ENCODE measurements at places on chromosomes 16 and 17.

- DNase-seq, result no peak
Observed at GRCh38 chr16:58815181-58815888, 81.2 kb upstream of the GOT2 start.

- no peak for DNase-seq
Observed at GRCh38 chr16:18792836-18793433, 2.8 kb upstream of the RPS15A start.

DNA sequence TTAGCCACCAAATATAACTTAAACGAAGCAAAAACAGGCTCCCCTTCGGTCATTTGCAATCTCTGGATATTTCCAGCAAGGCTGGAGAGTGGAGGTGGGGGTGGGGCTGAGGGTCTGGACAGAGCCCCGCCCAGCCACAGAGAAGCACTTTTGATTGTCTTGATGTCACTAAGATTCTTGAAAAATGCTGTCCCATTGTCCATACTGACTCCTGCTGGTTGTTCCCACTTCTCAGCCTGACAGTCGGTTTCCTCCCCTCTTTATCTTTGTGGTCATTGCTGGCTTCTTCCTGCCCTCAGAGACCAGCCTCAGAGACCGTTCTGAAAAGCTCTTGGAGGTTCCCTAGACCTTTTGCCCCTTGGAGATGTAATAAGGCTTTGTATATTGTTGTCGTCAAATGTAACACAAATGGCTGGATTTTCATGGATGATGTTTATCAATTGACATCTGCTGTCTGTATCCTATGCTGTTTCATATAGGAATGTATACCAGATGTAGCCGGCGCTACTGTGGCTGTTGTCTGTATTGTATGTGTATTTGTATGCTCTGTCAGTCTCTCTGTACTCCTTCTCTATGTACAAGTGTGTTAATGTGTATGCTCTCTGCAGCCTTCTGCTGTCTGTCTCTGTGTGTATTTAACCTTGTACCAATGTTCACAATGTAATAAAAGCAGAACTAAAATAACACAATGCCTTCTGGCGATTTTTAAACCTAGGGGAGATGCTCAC is 94.8 kb upstream of the DNAH9 start:
- DNase-seq, result no peak

DNA sequence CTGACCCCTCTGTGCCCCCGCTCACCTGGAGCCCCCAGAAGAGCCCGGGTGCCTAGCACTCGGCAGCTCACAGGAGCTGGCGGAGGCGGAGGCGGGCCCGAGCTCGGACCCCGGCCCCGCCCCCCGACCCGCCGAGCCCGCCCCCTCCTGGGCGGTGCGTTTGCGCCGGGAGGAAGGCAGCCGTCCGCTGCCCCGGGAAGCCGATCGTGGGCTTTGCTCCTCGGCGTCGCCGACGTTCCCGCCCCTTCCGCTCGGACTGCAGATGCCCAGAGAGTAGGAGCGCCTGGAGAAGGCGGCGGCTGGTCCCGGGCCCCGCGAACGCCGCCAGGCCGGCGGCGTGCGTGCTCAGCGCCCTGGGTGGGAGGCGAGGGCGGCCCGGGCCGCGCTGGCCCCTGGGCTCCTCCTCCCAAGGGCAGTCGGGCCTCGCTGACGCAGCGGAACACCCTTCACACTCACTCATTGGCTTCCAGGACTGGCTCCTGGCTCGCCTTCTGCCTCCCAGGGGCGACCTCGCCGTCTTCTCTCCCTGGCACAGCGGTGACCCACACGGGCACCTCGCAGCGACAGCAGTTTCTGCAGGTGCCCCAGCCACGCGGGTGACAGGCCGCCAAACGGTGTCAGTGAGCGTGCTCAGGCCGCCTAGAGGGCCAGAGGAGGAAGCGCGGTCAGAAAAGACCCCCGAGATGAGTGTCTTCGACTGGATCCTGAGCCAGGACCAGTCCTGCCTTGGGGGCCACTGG is at the start of gene PLSCR3:
TSS of gene PLSCR3 (minus strand) at position 74 of the 740 bp plus-strand sequence. CDS start 415 bp downstream, outside the sequence.
- DNase-seq, result peak; percentile 80

DNA sequence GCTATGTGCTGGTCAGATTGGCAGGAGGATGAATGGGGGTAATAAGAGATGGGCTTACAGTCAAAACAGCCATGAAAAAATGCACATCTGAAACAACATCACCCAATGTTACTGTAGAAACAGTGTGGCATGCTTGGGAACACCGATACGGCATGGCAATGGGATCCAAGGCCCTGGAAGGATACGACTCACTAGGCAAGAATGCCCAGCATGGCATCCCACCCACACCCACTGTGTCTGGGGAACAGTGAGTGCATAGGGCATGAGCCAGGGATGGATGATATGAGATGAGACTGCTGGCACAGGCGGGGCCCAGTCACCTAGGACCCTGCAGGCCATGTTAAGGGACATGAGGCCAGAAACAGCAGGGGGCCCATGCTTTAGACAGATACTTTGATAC is 11.5 kb downstream of the TRIM25 start:
- no peak for DNase-seq

DNA sequence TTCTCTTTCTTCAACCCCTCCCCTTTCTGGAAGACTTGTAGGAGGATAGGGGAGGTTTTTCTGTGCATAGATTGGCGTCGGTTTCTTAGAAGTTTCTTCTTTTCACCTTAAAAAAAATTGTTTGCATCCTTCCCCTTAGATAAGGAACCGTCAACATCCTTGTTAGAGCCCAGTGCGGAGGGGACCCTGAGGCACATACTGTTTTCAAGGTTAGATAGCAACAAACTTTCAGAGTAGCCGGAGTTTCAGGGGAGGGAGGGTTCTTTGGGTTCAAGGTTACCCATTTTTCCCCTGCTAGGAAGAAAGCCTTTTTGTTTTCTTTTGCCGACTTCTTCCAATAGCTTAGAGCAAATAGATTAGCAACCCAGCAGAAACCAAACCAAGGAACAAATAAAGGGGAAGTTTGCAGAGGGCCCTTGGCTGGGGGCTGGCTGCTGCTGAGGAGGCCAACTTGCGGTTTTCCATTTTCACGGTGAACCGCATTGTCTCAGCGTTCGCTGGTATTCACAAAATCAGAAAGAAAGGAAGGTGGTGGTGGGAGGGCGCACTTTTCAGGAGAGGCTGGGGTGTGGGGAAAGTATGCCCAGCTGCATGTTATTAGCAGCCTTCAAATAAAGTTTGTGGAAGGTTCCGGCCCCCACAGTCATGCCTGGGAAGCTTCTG is 28.8 kb downstream of the MSI2 start:
- no peak for DNase-seq

DNA sequence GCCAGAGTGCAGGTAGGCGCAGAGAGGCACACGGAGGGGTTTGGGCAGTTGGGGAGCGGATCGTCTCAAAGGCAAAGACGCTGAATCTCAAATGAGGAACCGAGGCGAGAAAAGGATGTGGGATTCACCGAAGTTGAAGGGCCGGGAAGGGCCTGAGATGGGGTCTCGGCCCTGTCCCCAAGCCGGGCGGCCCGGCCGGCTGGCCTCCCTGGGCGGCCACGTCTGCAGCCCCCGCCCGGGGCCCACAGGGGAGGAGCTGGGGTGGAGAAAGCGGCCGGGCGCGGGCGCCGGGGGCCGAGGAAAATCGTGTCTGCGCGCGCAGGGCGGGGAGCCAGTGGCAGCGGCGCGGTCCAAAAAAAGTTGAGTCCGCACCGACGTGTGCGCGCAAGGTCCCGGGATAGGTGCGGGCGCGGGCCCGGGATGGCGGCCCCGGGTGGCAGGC is 458 bp downstream of the SLC12A4 start:
- DNase-seq, result no peak

DNA sequence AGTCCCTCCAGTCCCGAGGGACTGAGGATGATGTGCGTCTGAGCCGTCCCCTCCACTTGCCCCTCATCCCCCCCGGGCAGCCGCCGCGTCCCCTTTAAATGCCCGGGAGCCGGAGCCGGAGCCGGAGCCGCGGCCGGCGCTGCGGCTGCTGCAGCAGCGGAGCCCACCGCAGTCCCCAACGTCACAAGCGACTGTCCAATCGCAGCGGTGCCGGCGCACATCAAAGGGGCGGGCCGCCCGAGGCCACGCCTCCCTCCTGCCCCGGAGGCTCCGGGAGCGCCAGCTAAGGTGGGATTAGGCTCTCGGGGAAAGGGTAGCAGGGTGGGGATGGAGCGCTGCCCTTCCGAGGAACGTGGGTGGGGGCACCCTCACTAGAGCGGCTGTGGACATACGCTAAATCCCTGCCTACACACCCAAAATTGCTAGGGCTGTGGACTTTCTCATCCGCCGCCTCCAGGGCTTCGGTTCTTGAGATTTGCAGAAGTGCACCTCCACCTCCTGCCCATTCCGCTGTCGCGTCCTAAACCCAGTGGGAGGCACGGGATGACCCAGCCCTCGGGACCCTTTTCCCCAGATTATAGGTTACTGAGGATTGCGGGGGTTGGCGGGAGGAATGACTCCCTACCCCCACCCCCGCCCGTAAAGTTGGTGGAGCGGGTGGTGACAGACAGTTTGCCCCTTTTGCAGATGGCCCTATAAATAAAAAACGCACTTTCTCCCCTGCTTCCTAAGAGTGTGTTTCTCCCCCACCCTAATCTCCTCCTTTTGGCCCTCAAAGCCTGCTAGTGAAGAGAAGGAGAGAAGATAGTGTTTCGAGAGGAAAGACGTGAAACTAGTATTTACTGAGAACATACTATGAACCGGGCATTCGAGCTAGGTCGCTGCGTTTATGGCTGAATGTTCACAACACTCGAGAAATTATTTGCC is at the start of gene PHOSPHO1:
TSS of gene PHOSPHO1 (minus strand) at position 152 of the 927 bp plus-strand sequence. CDS start 4,096 bp downstream, outside the sequence.
- DNase-seq, result peak; percentile 84

DNA sequence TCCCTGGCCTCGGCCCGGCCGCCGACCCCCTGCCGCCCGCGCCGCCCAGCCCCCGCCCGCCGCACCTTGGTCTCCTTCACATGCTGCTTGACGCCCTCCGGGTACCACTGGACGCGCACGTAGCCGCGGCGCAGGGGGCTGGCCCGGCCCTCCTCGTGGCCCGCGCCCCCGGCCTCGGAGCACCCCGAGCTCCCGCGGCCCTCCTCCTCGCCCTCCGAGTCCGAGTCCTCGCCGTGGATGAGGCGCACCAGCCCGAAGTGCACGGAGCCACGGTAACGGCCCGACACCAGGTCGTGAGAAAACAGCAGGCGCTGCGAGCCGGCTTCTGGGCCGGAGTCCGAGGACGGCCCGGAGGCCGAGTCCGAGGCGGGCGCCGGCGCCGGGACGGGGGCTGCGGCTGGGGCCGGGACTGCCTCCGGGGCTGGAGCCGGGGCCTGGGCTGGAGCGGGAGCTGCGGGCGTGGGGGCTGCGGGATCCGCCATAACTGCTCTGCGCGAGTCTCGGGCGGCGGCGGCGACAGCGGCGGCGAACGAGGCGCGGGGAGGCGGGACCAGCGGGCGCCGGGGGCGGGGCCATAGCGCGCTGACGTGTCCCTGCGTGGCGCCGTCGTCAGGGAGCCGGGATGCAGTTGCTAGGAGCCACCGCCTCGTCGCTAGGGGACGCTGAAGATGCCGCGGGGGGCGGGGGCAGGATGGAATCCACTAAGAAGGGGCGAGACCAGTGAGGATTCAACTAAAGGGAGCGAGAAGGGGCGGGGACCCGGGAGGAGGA is at the start of gene UBE2O:
TSS of gene UBE2O (minus strand) at position 493 of the 771 bp plus-strand sequence. CDS start at position 482, 11 bp downstream.
- peak; percentile 76 for DNase-seq

DNA sequence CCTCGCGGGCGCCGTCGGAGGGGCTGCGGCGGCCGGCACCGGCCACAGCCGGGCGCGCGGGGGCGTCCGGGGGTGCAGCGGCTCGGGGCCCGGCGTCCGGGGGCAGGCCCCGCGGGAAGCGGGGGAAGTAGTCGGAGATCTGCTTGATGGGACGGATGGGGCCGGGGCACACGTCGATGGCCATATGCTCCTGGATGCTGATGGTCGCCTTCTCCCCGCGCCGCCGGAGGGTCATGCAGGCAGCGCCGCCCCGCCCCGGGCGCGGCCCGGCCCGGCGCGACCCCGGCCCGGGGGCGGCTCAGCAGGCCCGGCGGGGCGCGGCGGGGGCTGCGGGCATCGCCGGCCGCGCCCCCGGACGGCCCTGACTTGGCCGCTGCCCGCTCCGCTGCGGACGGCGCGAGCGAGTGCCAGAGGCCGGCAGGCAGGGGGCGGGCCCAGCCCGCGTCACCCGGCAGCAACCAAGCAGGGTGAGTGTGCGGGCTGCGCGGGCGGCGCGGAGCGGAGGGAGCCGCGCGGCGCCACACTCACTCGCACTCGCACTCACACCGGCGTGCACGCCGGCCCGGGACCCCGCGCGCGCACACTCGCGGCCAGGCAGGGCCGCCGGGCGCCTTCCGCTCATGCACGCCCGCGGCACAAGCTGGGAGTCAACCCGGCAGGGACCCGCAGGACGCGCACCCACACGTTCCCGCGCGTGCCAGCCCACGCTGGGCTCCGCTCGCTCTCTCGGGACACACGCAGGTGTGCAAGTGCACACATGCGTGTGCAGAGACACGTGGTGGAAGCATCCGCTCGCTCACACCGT is at the start of gene DOC2B:
TSS of gene DOC2B (minus strand) at position 406 of the 805 bp plus-strand sequence. CDS start at position 235, 171 bp downstream.
- DNase-seq, result peak; percentile 19

Measured in prostate gland (tissue), 2 donors.